ENCODE measurements at places on chromosomes 16 and 17. TPM values are rescaled to one million over a fixed set of nuclear protein-coding genes. Genes with fewer than 3 reads are reported as not detected.
A peak's percentile ranks its signal among the peaks of the same experiment; 100 is the strongest.

DNA sequence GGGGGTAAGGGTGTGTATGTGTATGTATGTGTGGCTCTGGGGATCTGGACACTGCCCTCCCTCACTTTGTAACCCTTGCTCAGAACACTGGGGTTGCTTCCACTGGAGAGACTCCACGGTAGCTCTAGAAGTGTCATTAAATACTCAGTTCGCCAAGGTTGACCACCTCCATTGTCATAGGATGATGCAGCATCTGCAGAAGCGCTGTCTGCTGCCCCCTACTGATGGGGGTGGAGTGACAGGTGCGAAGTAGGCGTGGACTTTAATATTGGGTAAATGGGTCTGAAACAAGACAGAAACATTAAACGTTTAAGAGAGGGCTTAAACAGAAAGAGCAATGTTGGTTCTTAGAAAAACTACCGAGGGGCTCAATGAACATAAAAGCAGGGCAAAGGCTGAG lies 35.5 kb upstream of the STAC2 start:
- no peaks in the 10 kb centered on the region for H3K4me1 ChIP-seq
- no peaks in the 10 kb centered on the region for H3K27me3 ChIP-seq
- H3K4me3 ChIP-seq = no peak overlapping the region
- DNase-seq = no peak

GRCh38 chr16:87375426-87376135 lies 8.0 kb downstream of the FBXO31 start:
- H3K27me3 ChIP-seq = no peaks in the 10 kb centered on the region
- H3K4me1 ChIP-seq = no peaks in the 10 kb centered on the region
- DNase-seq = no peak
- H3K4me3 ChIP-seq = no peak overlapping the region
- no peak overlapping the region for H3K27ac ChIP-seq

KCNJ12 gene
- total RNA-seq = 6.6 TPM

DNA sequence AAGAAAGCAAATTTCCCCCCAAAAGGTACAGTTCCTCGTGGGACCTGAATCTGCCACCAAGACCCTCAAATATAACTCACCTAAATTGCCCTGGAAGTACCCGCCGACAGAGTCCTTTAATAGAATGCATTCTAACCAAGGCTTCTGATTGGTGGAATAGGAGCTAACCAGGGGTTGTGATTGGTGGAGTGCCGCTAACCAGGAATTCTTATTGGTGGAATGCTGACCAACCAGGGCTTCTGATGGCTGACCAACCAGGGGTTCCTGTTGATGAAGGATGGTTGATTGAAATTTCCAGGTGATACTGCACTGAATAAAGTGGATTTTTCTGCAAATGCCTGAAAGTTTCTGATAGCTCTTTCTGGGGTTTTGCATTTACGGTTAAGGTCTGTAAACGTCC lies 6.5 kb downstream of the TFAP4 start:
- no peak overlapping the region for H3K4me3 ChIP-seq
- no peak for DNase-seq
- no peaks in the 10 kb centered on the region for H3K27me3 ChIP-seq
- no peak overlapping the region for H3K27ac ChIP-seq

LIG3 gene
- 35.1 TPM for total RNA-seq

- no peaks in the 10 kb centered on the region for H3K27me3 ChIP-seq
- DNase-seq = no peak
- H3K4me1 ChIP-seq = peaks cover 8% of the 10 kb centered on the region
- H3K36me3 ChIP-seq = no peaks in the 10 kb centered on the region
Measured at GRCh38 chr17:59752446-59752845, 45.0 kb downstream of the VMP1 start.

PLLP gene
- 63.7 TPM for total RNA-seq

- no peaks in the 10 kb centered on the region for H3K27me3 ChIP-seq
- no peak for DNase-seq
- no peaks in the 10 kb centered on the region for H3K4me1 ChIP-seq
Measured at GRCh38 chr17:65334406-65334805, 197.2 kb downstream of the RGS9 start.

DNA sequence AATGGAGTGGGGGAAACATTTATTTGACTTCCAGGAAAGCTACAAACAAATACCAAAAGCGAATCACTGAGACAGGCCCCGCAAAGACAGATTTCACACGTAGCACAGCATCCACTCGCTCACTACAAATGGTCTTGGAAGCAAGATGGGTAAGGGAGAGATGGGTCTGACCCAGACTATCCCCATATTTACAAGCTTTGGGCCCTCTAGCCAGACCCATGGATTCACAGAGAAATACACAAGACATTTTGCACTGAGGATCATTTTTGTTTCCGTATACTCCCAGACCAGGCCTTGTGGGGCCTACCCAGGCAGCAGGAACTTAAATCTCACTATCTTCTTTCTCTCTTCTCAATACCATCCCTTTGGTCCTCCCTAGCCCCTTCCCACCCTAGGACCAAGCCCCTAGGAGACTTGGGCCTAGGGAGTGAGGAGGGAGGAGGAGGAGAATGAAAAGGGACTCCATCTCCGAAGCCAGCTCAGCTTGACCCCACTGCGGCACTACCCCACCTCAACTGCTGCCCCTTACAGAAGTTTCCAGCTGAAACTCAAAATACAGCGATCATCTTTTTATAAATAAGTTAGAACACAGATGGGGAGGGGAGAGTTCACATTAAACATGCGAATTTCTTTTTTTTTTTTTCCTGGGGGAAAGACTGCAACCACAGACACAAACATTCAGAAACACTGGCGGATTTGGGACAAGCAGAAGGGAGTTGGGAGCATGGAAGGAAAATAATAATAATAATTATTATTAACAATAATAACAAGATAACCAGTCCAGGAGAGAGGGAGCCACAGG lies 1.4 kb upstream of the HOXB3 start:
- H3K4me1 ChIP-seq = peaks cover 2% of the 10 kb centered on the region
- peaks cover 19% of the 10 kb centered on the region for H3K36me3 ChIP-seq
- no peak overlapping the region for H3K27ac ChIP-seq
- H3K4me3 ChIP-seq = no peak overlapping the region
- peak; percentile 46 for DNase-seq

CXCL16 gene
- total RNA-seq = 32.7 TPM

GRCh38 chr16:4261557-4262172 lies 11.2 kb downstream of the TFAP4 start:
- no peaks in the 10 kb centered on the region for H3K27me3 ChIP-seq
- H3K4me3 ChIP-seq = no peak overlapping the region
- H3K36me3 ChIP-seq = peaks cover 2% of the 10 kb centered on the region
- no peak for DNase-seq

- no peaks in the 10 kb centered on the region for H3K27me3 ChIP-seq
- DNase-seq = no peak
- H3K4me1 ChIP-seq = peaks cover 6% of the 10 kb centered on the region
- peak overlapping the region; percentile 3 for H3K27ac ChIP-seq
Measured at GRCh38 chr16:68356249-68356918, 45.6 kb downstream of the PRMT7 start.

RAB40C gene
- total RNA-seq = 25.1 TPM

HID1 gene
- total RNA-seq = 42.1 TPM

- H3K36me3 ChIP-seq = no peaks in the 10 kb centered on the region
- H3K4me1 ChIP-seq = no peaks in the 10 kb centered on the region
- no peaks in the 10 kb centered on the region for H3K27me3 ChIP-seq
- H3K4me3 ChIP-seq = no peak overlapping the region
Measured at GRCh38 chr16:74558873-74559272, 48.0 kb downstream of the GLG1 start.

- no peak overlapping the region for H3K27ac ChIP-seq
- H3K4me3 ChIP-seq = no peak overlapping the region
- no peak for DNase-seq
- no peaks in the 10 kb centered on the region for H3K36me3 ChIP-seq
- no peaks in the 10 kb centered on the region for H3K4me1 ChIP-seq
- H3K27me3 ChIP-seq = no peaks in the 10 kb centered on the region
Measured at GRCh38 chr16:54070789-54071343, 215.7 kb downstream of the IRX3 start.

- H3K27ac ChIP-seq = peak within 1 kb of the TSS; percentile 98
- no peaks in the 10 kb centered on the region for H3K36me3 ChIP-seq
- DNase-seq = peak; percentile 97
- H3K27me3 ChIP-seq = no peaks in the 10 kb centered on the region
Measured at GRCh38 chr17:82037092-82037888, at the start of gene DCXR. DCXR (minus strand) TSS chr17:82037697; CDS start chr17:82037682, 15 bp downstream.

MKS1 gene
- total RNA-seq = 25.0 TPM

DNA sequence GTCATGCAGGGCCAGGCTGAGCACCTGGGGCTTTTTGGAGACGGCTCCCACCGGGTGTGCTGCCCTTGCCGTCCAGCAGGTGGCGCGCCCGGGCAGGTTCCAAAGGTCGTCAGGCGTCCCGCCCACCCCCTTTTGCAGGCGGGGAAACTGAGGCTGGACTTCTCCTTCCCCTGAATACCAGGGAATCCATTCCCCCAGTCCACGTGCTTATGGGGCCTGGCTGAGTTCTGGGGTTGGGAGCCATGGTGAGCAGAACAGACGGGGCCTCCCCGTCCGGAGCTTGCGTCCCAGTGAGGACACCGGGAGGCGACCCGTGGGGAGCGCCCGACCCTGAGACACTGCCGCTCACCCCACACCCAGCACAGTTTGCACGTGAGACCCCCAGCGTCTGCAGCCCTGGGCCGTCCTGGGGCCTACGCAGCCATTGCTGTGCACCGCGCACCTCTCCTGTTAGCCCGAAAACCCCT lies 51.8 kb upstream of the JPH3 start:
- H3K36me3 ChIP-seq = no peaks in the 10 kb centered on the region
- DNase-seq = no peak
- peaks cover 10% of the 10 kb centered on the region for H3K27me3 ChIP-seq
- no peak overlapping the region for H3K4me3 ChIP-seq
- peaks cover 3% of the 10 kb centered on the region for H3K4me1 ChIP-seq

SHISA9 gene
- 0.46 TPM for total RNA-seq

DNA sequence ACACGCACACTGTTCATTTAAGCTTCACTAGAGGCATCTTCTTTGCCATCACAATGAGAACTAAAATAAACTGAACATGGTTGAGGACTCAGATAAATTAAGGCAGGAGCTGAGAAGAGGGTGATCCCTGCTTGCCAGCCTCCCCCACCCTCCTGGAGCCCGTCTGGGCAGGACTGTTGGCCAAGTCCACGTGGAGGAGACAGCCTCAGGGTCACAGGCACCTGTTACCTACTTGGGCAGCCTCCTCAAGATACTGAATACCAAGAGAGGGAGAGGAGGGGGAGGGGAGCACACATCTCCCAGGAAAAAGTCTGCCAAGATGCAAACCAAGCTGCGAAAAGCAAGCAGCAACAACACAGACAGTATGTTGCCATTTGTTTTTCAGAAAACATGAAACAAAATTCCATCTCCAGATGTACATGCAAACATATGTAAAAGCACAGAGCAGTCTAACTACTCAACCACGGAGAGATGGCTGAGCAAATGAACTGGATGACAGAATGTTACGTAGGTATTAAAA lies 67.4 kb downstream of the SLC39A11 start:
- no peaks in the 10 kb centered on the region for H3K4me1 ChIP-seq
- H3K36me3 ChIP-seq = no peaks in the 10 kb centered on the region
- no peak overlapping the region for H3K4me3 ChIP-seq

GPR142 gene
- not detected for total RNA-seq

SRL gene
- total RNA-seq = 2.9 TPM

- H3K4me1 ChIP-seq = peaks cover 11% of the 10 kb centered on the region
- no peaks in the 10 kb centered on the region for H3K36me3 ChIP-seq
- H3K27me3 ChIP-seq = no peaks in the 10 kb centered on the region
- H3K27ac ChIP-seq = no peak overlapping the region
Measured at GRCh38 chr16:88807142-88807625, 3.6 kb downstream of the CDT1 start.

SOX9 gene
- total RNA-seq = 4.4 TPM

SPN gene
- total RNA-seq = 52.5 TPM

DNA sequence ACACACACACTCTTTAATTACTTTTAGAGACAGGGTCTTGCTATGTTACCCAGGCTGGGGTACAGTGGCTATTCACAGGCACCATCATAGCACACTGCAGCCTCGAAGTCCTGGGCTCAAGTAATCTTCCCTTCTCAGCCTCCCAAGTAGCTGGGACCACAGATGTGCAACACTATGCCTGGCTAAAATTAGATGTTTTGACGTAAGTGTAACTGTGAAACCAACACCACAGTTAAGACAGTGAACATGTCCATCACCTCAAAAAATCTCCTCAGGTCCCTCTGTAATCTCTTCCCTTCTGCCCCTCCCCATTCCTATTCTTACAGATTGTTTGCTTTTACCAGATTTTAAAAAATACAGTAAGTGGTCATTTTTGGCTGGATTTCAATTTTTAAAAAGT lies 66.7 kb downstream of the RPGRIP1L start:
- no peak for DNase-seq
- peaks cover 4% of the 10 kb centered on the region for H3K36me3 ChIP-seq
- H3K4me1 ChIP-seq = no peaks in the 10 kb centered on the region
- H3K4me3 ChIP-seq = no peak overlapping the region
- H3K27ac ChIP-seq = no peak overlapping the region

DNA sequence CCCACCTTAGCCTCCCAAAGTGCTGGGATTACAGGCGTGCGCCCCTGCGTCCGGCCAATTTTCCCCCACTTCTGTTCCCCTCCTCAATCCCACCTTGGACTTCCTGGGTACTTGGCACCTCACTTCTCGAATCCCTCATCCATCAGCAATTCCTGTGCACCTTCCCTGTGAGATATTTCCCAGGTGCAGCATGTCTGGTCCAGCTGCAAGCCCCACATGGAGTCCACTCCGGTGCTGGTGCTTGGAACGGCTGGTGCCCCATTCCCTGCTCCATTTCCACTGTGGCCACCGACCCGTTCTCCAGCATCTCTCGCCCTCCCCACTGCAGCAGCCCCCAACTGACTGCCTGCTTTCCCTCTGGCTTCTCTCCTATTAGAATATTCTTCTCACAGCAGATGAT lies 35.3 kb downstream of the NOL11 start:
- DNase-seq = no peak
- H3K27ac ChIP-seq = no peak overlapping the region
- peaks cover 8% of the 10 kb centered on the region for H3K36me3 ChIP-seq
- peaks cover 3% of the 10 kb centered on the region for H3K4me1 ChIP-seq
- H3K27me3 ChIP-seq = no peaks in the 10 kb centered on the region

TELO2 gene
- total RNA-seq = 24.4 TPM

- H3K4me1 ChIP-seq = no peaks in the 10 kb centered on the region
- H3K36me3 ChIP-seq = no peaks in the 10 kb centered on the region
- H3K27ac ChIP-seq = no peak overlapping the region
- no peak overlapping the region for H3K4me3 ChIP-seq
- no peaks in the 10 kb centered on the region for H3K27me3 ChIP-seq
- no peak for DNase-seq
Measured at GRCh38 chr16:48820379-48820778, 210.4 kb upstream of the N4BP1 start.

ADAM11 gene
- 1.1 TPM for total RNA-seq

- H3K27ac ChIP-seq = no peak overlapping the region
- peaks cover 3% of the 10 kb centered on the region for H3K36me3 ChIP-seq
- H3K4me1 ChIP-seq = peaks cover 10% of the 10 kb centered on the region
- H3K4me3 ChIP-seq = no peak overlapping the region
- no peaks in the 10 kb centered on the region for H3K27me3 ChIP-seq
- DNase-seq = no peak
Measured at GRCh38 chr17:82840431-82840831, 609 bp upstream of the ZNF750 start.

Data from lung (tissue), 17 donors.